ENCODE measurements at places on chromosomes 11 and 22.

GRCh38 chr11:69950120-69950519 is 128.0 kb upstream of the ANO1 start:
- DNase-seq, result peak; percentile 94

DNA sequence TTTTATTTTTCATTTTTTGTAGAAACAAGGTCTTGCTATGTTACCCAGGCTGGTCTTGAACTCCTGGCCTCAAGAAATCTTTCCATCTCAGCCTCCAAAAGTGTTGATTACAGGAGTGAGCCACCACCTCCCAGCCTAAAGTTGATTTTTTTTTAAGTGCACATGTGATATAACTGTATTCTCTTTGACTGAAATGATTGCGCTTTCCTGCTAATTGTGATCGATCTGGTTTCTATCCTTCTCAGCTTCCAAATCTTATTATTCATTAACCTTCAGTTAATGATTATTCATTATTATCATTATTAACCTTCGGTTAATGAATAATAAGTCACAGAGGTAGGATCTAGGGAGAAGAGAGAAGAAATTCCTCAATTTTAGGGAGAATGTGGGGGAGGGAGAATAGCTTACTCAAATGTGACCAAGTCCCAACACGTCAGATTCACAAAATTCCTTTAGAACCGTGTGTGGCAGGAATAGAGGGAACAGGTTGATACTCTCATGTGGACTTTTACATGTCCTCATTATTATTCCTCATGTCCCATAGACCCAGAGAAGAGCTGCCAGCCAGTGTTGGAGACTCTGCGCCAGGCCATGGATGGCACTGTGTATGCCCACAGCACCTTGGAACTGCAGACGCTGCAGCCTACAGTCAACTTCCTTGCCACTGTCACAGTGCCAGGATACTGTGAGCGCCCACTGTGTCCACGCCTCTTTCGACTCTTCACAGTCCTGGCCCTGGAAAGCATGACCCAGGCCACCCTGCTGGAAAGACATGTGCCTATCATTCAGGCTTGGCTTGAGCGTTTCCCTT is 47.1 kb downstream of the RRP8 start:
- DNase-seq, result peak; percentile 5

- peak; percentile 19 for DNase-seq
Measured at GRCh38 chr11:31582697-31583096, 73.1 kb downstream of the ELP4 start.

DNA sequence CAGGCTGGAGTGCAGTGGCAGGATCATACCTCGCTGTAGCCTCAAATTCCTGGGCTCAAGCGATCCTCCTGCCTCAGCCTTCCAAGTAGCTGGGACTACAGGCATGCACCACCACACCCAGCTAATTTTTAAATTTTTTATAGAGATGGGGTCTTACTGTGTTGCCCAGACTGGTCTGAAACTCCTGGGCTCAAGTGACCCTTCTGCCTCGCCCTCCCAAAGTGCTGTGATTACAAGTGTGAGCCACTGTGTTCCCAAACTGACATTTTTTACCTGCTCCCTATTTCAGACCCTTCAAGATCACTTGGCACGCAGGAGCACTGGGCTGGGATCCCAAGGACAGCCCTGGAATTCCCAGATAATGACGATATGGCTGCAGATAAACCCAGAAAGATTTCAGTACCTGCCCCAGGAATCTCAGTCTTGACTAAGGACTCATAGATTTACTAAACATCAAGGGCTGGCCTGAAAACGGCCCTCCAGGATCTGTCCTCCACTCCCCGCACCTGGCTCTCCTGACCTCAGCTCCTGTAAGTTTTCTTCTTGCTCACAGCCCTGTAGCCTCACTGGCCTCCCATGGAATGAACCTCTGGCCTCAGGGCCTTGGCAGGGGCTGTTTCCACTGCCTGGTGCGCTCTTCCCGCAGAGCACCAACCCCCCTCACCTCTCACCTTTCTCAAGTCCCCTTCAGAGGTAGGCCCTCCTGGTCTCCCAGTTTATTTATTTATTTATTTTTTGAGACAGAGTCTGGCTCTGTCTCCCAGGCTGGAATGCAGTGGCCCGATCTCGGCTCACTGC is 3.6 kb upstream of the CSNK1E start:
- DNase-seq, result peak; percentile 22

DNA sequence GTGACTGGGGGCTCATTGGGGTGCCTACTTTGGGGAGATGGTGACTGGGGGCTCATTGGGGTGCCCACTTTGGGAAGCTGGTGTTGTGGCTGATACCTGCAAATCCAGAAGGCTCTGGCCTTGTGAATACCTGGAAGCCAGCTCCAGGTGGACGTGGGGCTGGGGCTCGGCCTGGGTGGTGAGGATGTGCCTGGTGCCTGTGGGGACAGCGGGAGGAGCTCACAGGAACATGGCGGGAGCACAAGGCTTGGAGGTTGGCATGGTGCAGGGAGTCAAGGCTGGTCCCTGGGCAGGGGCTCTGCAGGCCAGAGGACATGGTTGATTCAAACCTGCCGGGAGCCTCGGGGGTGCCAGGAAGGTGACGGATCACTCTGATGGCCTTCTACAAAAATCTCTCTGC is 1165.7 kb downstream of the BRD1 start:
- DNase-seq, result no peak
